ENCODE measurements at places on chromosomes 5 and 9. TPM values are rescaled to one million over a fixed set of nuclear protein-coding genes. Genes with fewer than 3 reads are reported as not detected.
A peak's percentile ranks its signal among the peaks of the same experiment; 100 is the strongest.

The OR2K2 gene
- 0.08 TPM for total RNA-seq

The PROP1 gene
- not detected for total RNA-seq

The SH2D3C gene
- total RNA-seq = 0.17 TPM

The TCF7 gene
- total RNA-seq = 4.8 TPM

The KDM3B gene
- total RNA-seq = 45.1 TPM

DNA sequence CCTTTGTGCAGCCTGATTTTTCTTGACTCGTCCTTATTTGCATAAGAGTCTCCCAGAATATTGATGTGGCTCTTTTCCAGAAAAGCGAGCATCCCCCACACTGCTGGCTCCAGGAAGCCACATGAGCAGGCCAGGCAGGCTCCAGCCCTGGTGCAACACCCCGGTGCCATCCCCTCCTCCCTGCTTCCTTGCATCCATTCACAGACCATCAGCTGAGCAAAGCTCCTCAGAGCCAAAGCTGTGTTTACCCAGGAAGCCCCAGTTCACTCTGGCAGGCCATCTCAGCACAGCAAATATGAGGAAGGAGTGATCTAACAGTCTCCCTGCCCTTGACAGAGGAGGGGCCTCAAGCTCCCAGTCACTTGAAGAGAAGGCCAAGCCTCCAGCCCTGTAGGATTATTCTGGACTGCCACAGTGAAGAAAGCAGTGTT is 34.4 kb downstream of the INSYN2B start:
- DNase-seq = peak; percentile 48

- DNase-seq = no peak
Measured at GRCh38 chr9:132078699-132079356, 839 bp downstream of the MED27 start.

DNA sequence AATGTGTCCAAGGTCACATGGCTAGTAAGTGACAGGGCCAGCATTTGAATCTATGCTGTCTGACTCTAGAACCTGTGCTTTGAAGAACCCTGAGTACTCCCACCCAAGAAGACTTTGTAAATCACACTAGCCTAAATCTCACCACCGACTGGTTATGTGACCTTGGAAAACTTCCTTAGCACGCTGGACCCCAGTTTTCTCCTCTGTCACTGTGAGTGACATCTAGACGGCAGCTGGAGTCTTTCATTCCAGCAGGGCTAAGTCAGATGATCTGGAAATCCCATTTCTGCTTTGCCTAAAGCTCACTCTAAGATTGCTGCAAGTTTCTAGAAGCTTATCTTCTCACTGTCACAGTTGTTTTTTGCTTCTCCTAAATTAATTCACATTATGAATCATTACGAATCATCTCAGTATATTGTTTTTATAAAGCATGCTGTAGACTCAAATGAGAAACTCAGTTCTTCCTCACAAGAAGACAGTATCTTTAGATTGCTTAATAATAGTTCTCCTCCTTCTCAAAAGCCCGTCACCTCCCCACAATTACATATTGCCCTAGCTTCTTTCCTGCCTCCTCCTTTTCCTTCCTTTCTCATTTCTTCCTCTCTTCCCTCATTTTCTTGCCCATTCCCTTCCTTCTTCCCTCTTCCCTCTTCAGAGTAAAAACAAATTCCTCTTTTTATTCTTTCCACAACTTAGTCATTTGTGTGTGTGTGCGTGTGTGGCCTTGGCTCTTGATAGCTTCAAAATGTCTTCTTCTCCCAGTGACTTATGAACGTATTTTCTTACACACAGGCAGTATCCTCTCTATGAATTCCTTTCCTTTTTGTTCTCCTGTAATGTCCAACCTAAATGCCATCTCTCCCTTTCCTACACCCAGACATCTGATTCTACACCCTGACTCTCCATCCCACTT is 16.8 kb downstream of the ALDOB start:
- no peak for DNase-seq

GRCh38 chr5:135894276-135894675 is 1.4 kb downstream of the IL9 start:
- DNase-seq = no peak

DNA sequence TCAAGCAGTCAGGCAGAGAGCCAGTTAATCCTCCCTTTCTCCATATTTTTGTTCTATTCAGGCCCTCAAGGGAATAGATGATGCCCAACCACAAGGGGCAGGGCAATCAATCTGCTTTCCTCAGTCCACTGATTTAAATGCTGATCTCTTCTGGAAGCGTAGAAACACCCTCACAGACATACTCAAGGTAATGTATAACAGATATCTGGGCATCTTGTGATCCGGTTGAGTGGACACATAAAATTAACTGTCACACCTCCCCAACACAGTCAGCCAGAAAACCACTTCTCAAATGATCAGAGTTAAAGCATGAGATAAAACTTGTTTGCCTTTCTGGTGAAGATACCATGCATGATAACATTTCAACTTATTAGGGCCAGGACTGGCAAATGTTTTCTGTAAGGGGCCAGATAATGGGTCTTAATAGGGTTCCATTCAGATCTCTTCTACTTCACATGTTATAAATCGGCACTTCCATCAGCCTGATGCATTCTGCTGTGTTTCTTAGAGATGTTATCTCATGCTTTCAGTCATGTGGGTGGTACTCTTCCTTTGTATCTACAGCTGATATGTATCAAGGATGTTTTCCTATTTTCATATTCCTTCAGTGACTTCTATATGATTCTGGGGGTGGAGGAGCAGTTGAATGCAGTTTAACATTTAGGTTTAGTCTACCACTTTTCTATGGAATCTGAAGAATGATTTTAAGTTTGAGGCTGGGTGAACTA is 58.9 kb upstream of the CNTLN start:
- peak; percentile 26 for DNase-seq

DNA sequence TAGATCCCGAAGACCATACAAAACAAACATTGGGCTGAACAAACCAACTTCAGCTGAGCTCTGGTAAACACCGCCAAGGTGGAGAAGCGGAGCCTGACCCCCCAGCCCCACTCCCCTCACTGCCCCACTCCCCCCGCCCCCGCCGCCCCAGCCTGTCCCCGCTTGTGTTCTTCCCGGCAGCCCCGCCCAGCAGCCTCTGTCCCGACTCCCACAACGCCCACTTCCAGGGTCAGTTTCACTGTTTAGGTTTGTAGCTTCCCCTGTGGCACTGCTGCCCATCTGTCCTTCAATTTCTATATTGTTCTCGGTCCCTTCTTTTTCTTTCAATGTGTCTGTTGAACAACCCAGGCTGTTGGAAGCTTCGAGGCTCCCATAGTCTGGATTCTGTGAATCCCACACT is 112.0 kb upstream of the CACNA1B start:
- no peak for DNase-seq

DNA sequence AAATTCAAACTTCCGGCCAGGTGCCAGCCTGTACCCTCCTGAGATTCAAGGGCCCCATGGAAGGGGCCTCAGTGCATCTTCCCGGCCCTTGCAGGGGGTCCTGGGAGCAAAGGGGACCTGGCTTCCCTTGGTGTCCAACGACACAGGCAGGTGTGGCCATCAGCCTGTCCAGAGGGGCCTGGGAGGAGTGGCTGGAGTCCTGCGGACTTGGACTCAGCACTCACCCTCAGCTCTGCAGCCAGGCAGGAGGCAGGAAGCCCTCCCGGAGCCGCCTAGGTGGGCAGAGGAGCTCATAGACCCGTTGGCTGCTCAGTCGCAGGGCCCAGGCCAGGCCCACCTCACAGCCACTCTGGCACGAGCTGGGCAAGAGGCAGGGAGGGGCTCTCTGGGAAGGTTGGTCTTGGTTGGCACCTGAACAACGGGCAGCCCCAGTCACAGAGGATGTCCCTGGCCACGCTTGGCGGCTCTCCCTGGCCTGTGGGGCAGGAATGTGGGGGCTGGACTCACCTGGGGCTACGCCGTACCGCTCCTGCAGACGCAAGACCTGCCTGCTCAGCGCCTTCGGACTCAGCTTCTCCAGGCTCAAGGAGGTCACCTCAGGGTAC is 53.8 kb upstream of the NRARP start:
- DNase-seq = no peak

- no peak for DNase-seq
Measured at GRCh38 chr9:124504530-124505005, 2.6 kb downstream of the NR5A1 start.

DNA sequence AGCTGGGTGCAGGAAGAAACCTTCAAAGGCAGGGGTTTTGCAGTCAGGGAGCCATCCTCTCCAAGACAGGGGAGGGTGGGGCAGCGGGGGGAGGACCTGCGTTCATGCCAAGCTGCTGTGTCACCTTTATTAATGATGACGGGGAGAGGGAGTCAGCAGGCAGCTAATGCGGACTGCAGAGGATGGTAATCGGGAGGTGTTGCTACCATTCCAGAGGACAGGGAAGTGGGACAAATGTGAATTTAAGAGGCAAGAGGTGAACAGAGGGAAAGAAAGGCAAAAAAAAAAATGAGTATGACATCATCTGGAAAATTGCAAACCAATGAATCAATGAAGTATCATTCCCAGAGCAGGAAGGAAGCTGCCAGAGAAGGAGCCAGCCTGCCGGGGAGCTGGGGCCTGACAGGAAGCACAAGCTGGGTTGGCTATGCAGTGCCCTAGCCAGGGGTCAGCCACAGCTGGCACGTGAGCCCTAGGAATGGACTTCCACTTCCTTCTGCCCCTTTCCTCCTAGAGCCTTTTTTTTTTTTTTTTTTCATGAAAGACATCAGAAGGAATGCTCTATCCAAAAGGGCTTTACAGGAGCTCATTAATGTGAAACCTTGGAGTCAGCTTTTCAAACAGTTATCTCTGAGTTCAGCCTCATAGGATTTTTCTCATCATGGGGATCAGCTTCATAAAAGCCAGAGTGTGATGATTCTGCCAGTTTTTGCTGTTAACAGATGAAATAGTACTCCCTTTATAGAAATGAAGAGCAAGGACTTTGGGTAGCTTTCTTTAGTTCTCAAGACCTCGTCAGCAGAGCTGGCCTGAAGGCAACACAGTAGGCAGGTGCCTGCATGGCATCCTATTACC is 9.2 kb downstream of the INSYN2B start:
- DNase-seq = peak; percentile 65

- no peak for DNase-seq
Measured at GRCh38 chr5:891837-892393, 686 bp downstream of the BRD9 start.

GRCh38 chr9:137217276-137218211 is 4.5 kb downstream of the RNF208 start:
- no peak for DNase-seq

- DNase-seq = no peak
Measured at GRCh38 chr5:55327281-55327680, 19.5 kb downstream of the MTREX start.

DNA sequence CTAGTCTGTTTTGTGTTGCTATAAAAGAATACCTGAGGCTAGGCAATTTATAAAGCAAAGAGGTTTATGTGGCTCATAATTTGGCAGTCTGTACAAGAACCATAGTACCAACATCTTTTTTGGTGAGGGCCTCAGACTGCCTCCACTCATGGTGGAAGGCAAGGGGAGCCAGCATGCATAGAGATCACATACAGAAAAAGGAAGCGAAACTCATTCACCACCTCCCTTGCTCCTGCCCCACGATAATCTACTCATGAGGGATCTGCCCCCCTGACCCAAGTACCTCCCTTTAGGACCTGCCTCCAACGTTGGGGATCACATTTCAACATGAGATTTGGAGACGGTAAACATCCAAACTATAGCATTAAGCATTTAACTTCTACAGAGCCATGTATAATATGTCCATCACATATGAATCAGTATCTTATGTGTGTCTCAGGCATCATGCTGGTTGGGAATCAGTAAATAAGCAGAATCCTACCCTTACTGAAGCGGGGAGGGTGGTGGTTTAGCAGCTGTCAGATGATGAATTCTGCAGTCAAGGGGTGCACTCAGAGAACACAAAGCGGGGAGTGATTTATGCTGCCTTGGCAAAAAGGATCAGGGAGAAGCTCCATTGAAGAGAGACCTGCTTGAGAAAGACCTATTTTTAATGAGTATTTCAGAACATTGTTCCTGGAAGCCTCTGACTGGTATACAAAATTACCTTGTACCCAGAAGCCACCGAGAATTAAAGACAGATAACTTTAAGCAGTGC is 34.8 kb downstream of the HMGXB3 start:
- no peak for DNase-seq

GRCh38 chr5:61229416-61229815 is 67.1 kb upstream of the SMIM15 start:
- no peak for DNase-seq
